ENCODE measurements at places on chromosomes 2 and 18.

DNA sequence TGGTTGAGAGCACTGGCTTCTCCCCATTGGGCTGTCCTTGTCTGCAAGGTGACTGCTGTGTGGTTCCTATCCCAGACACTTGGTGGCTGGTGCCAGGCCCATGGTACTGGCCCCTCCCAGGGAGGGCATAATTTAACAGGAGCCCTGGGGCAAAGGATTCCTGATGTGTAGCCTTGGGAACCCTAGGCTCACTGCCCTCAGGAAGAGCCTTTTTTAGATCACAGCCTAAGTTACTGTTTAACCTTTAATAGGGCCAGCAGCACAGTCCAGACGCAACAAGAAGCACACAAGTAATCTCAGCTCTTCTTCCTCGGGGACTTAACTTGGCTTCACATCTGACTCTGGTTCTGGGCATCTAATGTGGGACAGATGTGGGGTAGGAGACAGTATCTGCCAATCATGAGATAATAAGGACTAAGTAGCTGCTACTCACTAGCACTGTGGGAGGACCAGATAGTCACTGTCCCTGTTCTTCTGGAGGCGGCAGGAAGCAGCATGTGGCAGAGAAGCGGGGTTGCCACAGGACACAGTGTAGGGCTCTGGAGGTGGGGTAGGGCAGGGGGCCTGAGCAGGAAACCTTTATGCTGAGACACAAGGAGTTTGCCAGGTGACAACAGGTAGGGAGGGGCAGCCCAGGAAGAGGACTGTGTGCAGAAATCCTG lies 136.3 kb downstream of the TMEM17 start:
- DNase-seq, result no peak

GRCh38 chr2:168471163-168471475 lies 15.0 kb downstream of the CERS6 start:
- DNase-seq, result no peak

DNA sequence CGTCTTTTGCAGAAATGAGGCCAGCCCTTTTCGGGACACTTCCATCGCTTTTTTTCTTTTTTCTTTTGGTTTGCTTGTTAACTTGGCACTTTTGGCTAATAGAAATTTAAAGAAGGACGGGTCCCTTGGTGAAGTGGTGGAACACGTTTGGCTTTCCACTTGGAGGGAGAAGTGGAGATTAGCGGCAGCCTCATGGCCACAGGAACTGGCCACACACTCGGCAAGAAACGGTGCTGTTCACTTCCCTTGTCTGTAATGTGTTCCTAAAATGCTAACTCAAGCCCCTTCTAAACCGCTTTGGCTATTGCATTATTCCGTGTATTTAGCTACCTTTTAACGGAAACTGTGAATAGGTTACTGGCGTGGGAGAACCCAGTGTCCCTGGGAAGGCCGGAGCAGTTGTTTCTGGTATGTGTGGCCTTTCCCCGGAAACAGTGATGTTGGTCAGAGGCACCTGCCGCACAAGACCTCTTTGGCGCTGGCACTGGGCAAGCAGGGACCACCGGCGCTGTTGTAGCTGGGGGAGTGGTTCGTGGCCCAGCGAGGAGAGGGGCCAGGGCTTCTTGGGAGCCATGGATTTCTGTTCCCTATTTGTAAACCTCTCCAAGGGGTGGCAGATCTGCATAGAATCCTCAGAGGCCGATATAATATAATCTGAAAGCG lies 981 bp downstream of the RAMP1 start:
- DNase-seq, result no peak

DNA sequence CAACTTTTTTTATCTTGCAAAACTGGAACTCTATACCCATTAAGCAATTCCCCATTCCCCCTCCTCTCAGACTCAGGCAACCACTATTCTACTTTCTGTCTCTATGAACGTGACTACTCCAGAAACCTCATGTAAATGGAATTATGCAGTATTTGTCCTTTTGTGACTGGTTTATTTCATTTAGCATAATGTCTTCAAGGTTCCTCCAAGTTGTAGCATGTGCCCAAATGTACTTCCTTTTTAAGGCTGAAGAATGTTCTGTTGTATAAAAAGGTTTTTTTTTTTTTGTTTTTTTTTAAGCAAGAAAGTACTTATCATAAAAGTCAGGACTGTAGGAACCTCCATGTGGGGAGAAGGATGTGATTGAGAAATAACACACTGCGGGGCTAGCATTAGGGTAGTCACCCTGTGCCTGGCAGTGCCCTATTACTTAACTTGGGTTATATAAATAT lies 262.9 kb upstream of the FBXO11 start:
- DNase-seq, result no peak

Data from fibroblast of skin of right quadriceps (primary cell).